ENCODE measurements at places on chromosomes 1 and 21.
A peak's percentile ranks its signal among the peaks of the same experiment; 100 is the strongest.

DNA sequence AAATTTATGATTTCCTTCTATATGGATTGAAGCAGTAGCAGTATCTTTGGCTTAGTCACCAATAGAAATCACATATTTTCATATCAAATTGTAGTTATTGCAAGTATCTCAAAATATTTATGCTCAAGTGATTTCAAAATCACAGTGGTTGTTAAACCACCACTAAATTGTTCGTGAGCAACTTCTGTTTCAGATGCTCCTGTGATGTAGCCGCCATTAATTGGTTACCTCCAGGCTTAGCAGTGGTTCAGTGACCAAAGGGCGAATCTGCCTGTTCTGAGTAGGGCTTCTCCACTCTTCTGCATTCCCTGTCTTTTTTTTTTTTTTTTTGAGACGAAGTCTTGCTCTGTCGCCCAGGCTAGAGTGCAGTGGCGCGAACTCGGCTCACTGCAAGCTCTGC, 1.9 kb upstream of the CNKSR1 start:
- DNase-seq, result no peak

DNA sequence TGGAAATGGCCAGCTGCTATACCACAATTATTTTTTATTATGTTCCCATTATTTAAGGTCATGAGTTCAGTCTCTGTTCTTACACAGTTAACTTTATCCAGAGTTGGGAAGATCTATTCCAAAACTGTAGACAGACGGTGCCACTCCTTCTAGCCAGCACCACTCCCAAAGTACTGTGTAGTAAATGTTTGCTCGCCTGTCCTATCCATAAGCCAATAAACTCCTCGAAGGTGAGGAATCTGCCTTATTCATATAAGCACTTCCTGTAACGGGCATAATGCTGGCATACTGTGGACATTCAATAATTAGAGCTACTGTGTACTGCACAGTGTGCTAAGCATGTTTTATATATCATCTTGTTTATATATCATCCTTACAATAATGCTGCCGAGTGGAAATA, 26.1 kb upstream of the STMN1 start:
- no peak for DNase-seq

GRCh38 chr1:244699741-244700140, 46.8 kb downstream of the DESI2 start:
- DNase-seq, result no peak

DNA sequence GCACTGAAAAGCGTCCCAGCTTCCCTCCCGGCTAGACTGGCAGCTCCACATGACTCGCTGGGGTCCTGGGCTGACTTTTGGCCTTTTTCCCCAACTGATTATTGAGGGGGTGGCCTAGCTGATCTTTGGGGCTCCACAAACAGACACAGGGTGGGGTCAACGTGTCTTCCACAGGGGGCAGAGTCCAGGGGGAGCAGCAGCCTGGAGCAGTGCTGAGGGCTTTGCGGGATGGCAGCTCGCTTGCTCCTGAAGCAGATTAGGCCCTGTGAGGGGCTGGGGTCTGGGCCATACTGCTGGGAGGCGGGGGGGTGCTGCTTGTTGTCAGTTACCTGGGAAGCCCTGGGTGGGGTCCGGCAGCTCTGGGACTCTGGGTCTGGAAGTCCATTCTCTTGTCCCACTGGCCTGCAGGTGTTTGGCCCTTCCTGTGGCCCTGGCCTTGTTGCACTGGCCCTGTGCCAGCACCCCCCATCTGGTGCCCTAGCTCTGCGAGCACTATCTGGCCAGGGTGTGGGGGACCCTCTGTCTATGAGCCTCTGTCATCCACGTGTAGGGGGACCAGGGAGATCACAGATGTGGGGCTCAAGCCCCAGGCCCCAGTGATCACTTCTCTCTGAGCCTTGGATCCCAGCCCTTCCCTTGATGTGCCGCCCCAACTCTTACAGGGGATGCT, 12.3 kb upstream of the HES5 start:
- DNase-seq, result no peak

GRCh38 chr1:116308276-116308675, 64.8 kb upstream of the ATP1A1 start:
- no peak for DNase-seq

DNA sequence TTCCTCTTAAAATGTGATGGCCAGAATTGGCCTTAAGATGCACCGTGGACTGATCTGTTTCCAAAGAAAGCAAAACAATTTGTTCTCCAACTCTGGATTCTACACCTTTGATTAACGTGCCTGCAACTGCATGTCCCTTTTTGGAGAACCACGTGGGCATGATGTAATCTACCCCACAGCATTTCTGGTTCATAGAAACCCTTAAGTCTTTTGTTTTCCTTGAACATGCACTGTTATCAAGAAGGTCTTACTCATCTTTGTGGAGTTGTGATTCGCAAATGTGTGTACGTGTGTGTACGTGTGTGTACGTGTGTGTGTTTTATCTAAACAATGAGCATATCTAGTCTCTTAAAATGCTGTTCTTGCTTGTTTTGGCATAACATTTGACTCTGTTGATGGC, 57.8 kb downstream of the LPAR3 start:
- DNase-seq, result no peak

GRCh38 chr1:183105449-183105848, 80.6 kb upstream of the LAMC2 start:
- DNase-seq, result no peak

DNA sequence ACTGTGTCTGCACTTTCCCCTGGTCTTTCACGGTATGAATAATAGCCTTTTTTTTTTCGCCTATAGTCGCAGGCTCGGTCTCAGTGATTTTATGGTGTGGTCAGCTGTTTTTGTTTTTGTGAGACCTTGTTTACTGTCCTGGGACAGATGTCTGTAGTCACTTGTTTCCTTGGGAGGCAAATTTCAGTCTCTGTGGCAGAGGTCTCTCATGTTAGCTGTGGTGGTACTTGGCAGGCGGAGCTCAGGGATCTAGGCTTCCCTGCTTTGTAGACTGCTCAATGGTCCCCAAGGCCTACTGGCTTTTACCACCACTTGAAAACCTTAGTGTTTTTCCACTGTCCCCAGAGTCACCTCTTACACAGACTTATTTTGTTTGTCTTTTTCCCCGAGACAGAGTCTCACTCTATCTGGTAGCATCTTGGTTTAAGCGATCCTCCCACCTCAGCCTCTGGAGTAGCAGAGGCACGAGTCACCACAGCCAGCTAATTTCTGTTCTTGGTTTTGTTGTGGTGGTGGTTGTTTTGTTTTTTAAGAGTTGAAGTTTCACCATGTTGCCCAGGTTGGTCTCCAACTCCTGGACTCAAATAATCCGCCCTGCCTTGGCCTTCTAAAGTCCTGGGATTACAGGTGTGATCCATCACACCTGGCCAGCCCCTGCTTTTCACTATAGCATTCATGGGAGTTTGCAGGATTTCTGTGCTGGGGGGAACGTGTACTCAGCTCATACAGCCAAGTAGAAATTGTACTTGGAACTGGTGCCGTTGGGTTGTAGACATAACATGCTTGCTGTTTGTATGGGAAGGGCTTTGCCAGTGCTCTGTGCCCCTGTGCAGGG, 10.3 kb downstream of the RNU1-2 start:
- no peak for DNase-seq

- peak; percentile 59 for DNase-seq
These were observed at the start of gene PTCH2 for GRCh38 chr1:44842862-44843655. Gene PTCH2 (minus strand): TSS chr1:44843253. CDS start chr1:44842932, 321 bp downstream.

DNA sequence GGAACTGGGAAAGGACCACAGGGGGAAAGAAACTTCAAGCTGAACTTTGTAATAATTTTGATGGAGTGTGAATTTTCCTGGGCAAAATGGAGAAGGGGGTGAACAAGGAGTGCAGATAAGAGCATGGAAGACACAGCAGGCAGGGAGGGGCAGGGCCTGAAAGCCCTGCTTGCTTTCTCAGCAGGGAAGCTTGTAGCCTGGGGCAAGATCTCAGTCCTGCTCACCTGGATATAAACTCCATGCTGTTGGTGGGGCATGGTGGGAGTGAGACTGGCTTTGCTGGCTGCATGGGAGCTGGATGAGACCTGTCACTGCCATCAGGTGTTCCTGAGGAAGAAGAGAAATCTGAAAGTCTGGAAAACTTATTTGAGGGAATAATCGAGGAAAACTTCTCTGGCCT, 58.7 kb upstream of the RC3H1 start:
- no peak for DNase-seq

DNA sequence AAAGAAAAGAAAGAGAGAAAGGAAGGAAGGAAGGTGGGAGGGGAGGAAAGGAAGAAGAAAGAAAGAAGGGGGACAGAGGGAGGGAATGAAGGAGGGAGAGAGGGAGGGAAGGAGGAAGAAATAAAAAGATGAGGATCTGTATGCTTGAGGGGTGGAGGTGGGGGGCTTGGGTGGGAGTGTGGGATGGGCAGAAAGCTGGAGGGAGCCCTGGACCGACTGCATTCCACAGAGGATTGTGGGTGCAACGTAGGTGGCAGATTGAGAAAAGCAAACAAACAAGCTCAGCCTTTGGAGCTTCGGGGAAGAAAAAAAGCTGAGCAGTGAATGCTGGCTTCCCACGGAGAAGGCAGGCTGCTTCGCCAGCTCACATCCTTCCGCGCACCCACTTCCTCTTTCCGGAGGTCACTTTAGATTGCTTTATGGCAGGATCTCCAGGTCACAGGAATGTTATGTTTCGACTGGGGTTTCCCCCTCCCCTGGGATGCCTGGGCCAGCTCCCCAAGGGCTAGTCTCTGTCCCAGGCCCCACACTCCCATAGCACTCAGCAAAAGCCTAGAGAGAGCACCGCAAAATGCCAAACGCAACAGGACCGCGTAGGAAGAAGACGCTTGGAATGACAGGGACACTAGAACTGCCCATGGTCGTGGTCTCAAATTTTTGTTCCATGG, 20.7 kb upstream of the LGALS8 start:
- peak; percentile 33 for DNase-seq

- DNase-seq, result no peak
These were observed 113.8 kb downstream of the SYF2 start for GRCh38 chr1:25118546-25118945.

GRCh38 chr1:223056802-223057201, 86.2 kb downstream of the TLR5 start:
- DNase-seq, result no peak

DNA sequence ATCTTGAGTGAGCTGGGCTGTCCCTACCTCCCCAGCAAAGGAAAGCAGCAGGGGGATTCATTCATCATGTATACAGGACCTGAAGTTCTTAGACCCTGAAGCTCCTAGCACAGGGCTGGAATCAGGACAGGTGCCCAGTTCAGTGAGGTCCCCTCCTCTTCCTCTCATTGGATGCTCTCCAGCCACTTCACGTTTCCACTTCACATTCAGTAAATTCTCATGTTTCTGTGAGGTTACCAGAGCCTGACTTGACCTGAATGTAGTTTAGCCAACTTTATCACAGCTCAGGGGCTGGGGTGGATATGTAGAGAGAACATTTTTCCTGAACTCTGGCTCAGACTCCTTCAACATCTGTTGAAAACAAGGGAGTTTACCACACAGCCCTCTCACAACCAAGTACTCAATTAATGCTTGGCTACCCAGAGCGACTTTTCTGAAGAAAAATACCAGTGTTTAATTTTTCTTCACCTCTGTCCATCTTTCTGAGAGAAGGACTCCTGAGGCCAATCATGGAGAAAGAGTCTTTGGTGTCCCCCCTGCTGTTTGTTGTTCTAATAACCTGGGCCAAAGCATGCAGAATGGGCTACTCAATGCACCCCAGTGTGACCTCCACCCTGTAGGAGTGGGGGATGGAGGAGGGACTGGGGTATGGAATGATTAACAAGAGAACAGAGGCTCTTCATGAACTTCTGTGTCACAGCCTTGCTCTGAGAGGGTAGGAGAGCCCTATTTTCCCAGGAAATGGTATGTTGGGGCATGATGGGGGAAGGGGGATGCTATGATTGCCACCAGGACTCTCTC, 108.3 kb upstream of the FGGY start:
- no peak for DNase-seq
